ENCODE measurements at places on chromosomes 3 and 15.

DNA sequence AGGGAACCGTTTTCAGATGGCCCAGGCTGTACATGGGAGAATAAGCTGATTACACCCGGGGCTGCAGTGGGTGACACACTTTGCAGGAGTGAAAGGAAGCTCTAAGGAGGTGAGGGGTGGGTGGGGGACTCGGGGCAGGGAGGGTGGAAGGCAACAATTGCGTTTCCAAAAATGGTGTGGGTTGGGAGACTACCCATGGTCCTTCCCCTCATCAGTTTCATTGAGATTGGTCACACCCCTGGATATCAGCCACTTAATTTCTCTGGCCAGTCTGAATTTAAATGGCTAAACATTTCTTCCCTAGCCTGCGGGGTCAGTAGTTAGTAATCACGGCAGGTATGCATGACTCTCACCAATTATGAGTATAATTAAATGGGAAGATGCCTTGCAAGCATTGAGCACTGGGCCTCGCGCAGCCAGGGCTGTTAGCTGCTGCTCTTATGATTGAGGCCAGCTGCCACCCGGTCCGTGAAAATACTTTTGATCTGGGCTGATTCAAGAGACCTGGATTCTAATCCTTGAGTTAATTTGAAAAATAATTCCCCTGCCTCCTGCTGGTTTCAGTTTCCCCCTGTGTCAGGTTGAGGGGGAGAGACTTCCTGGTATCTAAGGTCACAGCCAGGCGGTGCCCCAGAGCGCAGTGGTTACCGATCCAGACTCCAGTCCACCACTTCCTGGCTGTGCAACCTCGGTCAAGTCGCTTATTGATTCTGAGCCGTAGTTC is 23.3 kb downstream of the SLC6A6 start:
- DNase-seq = no peak

DNA sequence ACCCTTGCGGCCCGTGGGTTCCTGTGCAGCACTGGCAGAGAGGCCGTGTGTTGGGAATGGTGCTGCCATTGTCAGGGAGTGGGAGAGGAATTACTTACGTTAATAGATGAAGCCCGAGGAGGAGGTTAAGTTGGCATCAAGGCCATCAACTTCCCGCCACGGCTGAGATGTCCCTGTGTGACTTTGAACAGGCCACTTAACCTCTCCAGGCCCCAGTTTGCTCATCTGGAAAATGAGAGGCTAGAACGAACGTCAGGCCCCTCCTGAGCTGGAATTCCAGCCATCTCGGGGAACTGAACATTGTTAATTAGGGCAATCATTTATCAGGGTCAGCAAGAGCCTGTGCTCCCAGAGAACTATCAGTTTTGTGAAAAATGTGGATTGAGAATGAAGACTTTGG is 91.4 kb upstream of the MYZAP start:
- DNase-seq = no peak

DNA sequence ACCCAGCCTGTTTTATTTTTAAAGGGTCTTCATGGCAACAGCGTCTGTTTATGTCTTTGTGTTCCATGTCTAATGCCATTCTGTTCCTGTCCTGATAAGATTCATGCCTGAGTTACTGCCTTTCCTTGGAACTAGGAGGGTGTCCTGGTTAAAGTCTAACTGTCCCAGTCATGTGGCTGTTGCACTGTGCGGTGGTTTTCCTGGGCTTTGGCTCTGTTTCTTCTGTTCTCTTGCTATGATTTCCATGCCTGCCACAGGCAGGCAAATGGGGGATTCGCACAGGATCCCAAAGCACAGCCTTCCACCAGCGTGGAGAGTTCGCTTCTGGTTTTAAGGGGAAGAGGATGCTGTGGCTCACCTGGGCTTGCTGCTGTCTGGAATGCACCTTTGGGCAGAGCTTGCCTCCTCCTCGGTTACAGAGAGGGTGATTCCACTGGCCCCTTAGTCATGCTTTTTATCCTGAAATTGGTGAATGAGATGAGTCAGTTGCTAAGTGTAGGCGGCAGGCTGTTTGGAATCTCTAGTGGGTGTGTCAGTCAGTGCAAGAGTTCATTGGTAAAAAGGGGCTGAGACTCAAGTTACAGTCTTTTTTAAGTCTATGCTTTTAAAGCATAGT is 86.8 kb downstream of the CCK start:
- DNase-seq = peak; percentile 85

DNA sequence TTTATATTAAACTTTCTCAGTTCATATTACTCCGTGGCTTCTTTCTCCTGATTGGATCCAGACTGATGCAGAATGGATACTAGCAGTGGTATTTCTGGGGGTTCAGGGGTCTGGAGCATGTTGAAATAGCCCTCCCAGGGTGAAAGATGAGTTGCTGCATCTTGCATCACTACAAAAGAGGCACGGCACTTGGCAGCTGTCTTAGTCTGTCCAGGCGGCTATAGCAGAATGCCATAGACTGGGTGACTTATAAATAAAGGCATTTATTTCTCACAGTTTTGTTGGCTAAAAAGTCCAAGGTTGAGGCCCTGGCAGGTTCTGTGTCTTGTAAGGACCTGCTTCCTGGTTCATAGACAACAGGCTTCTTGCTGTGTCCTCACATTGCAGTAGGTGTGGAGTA is 660 bp upstream of the BCL2L10 start:
- DNase-seq = no peak

DNA sequence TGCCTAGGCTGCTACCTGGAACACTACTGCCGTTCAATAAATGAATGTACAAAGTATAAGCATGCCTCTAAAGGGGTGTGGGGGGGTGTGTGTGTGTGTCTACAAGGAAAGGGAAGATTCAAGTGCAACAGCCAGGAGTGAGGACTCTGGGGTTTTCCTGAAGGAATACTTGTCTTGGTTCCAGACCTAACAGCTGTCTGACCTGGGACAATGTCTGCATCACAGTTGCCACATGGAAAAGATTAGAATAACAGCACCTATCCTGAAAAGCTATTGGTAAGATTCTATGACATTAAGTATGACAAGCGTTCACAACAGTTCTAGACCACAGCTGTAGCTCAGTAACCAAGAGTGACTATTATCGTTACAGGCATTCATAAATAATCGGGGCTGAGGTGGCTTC is 345.2 kb downstream of the FOXP1 start:
- no peak for DNase-seq

- no peak for DNase-seq
Measured at GRCh38 chr3:61961900-61962299, 400.5 kb downstream of the PTPRG start.
